NCI-H446 treated with DMSO at 0.1 percent for 48 hours (cell line): ENCODE measurements at places on chromosomes 1 and 21.

- no peak for DNase-seq
Observed at GRCh38 chr1:57167997-57168396, 202.2 kb upstream of the C8B start.

DNA sequence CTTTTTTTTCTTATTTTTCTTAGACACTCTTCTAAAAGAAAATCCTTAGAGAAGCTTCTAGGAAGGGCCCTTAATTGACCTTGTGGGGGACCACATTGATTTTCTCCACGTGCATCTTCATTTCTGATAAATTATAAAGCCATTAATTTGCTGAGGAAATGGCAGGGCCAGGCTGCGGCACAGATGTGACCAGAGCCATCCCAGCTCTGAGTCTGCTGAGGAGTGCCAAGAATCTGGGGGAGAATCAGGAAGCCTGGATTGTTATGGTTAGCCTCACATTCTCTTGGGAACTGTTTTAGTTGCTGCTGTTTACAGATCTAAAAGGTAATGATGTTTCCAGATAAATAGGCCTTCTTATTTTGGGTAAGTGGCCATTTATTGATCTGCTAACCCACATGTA is 16.2 kb downstream of the PROX1 start:
- DNase-seq: peak; percentile 89

DNA sequence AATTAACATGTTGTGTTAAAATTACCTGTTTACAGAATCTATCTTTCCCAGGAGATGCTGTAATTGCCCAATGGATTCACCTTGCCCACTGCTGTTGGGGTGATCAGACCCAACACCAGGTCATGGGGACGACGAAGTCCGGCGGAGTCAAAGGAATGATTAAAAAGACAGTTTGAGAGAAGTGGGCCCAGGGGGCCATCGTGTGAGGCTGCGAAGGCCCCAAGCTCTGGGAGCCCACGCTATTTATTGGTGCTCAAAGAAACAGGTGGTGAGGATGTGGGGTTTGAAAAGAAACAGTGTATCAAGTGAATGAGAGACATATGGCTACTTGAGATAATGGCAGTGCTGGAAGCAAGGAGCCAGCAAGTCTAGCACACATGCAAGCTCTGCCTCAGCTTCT is 16.3 kb upstream of the L1TD1 start:
- DNase-seq: no peak

DNA sequence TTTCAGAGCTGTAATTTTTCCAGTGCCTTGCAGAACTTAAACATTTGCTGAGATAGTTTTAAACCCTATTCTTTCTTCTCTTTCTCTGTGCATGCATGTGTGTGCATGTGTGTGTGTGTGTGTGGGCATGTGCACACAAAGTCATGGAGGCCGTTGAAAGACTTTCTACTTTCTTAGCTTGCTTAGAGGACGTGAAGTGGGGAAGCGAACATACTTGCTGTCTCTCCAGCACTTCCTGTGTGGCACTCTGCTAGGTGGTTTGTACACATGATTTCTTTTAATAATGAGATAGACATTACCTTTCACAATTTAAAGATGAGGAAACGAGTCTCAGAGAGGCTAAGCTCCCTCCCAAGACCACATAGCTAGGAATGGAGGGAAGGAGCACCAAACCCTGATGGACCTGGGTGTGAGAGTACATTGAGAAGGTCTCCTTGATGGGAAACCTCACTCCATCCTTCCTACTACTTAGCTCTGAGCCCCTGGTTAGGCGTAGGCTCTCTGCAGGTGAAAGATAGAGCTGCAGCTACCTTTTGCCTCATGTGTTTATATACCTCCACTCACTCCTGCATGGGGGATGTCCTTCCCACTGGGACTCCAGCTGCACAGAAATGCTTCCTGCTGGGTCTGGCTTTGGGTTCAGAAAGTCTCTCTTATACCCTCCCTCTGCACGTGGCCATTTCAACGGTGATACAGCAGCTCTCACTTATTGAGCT is 101.9 kb upstream of the USP24 start:
- no peak for DNase-seq

DNA sequence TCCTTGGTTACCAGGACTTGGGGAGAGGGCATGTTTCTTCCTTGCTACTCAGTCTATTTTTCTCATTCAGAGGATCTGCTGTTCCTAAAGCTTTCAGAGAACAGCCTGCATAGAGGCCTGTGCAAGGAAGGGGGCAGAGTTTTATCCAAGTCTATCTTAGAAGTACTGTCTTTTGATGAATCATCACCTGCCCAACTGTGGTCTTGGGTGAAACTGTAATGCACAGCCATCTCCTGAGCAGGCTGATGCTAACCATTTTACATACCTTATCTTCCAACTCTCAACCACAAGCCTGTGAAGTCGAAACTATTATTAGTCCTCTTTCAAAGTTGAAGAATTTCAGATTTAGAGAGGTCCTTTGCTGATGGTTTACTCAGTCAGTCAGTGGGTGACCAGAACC is 368.0 kb downstream of the HHAT start:
- DNase-seq: no peak

- no peak for DNase-seq
Observed at GRCh38 chr1:44244986-44245385, 31.7 kb downstream of the DMAP1 start.

GRCh38 chr1:22117851-22118250 is 25.0 kb downstream of the WNT4 start:
- DNase-seq: no peak

- peak; percentile 32 for DNase-seq
Observed at GRCh38 chr1:54355931-54356679, 50.1 kb downstream of the SSBP3 start.

GRCh38 chr1:186849826-186850225 is 21.1 kb downstream of the PLA2G4A start:
- no peak for DNase-seq

GRCh38 chr1:65605621-65606020 is 185.2 kb downstream of the LEPR start:
- DNase-seq: no peak

DNA sequence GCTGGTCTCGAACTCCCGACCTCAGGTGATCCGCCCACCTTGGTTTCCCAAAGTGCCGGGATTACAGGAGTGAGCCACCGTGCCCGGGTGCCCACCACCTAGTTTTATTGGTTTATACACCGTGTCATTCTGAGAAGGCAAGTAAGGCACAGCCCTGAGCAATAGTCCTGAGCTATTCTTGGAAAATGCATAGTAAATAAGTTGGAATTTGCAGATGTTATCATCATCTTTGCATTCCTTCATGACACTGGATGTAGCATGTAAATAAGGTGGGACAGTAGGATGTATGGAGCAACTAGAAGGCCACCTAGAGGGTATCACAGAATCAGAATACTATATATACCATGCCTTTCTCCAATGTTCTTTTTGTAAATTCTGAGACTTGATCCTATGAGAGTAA is 11.0 kb downstream of the TOR1AIP2 start:
- no peak for DNase-seq

GRCh38 chr1:225921734-225922709 is 2.0 kb downstream of the PYCR2 start:
- peak; percentile 26 for DNase-seq

- DNase-seq: no peak
Observed at GRCh38 chr1:19800076-19800804, 524 bp upstream of the TMCO4 start.

GRCh38 chr1:32972814-32973428 is 8.3 kb upstream of the RNF19B start:
- peak; percentile 31 for DNase-seq

- DNase-seq: no peak
Observed at GRCh38 chr1:156515956-156516355, 15.4 kb upstream of the MEF2D start.

DNA sequence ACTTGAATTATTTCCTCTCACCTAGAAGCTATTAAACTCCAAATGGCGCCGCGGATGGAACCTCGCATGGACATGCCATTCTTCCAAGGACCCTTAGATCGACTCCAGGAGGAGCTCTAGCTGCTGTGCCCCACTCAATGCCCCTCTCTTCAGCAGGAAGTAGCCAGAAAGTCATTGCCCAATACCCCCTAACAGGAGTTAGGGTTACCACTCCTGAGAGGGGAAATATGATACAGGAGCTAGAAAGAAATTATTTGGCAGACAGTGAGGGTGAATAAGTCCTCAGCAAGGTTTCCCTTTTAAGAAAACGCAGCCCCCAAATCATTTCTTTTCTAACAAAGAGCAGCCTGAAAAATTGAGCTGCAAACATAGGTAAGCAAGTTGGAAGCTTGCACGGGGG is 28.6 kb downstream of the TFB2M start:
- no peak for DNase-seq

GRCh38 chr21:44454747-44455523 is at the start of gene LRRC3:
TSS of gene LRRC3 (plus strand) at chr21:44455510. CDS start at chr21:44456645, 1,135 bp downstream.
- DNase-seq: no peak

DNA sequence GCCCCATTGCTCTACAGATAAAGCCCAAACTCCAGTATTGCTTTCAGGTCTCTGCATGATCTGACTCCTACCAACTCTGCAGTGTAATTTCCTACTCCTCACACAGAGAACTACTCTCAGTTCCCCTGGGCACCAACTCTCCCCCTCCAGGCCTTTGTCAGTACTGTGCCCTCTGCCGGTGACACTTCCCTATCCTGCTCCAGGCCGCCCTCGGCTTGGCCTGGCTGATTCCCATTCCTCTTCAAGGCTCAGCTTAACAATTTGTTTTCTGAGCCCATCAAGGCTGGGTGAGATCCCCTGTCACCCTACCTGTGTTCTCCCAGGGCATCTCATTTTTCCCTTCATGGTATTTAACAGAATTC is 2.6 kb downstream of the SLAMF8 start:
- DNase-seq: no peak

DNA sequence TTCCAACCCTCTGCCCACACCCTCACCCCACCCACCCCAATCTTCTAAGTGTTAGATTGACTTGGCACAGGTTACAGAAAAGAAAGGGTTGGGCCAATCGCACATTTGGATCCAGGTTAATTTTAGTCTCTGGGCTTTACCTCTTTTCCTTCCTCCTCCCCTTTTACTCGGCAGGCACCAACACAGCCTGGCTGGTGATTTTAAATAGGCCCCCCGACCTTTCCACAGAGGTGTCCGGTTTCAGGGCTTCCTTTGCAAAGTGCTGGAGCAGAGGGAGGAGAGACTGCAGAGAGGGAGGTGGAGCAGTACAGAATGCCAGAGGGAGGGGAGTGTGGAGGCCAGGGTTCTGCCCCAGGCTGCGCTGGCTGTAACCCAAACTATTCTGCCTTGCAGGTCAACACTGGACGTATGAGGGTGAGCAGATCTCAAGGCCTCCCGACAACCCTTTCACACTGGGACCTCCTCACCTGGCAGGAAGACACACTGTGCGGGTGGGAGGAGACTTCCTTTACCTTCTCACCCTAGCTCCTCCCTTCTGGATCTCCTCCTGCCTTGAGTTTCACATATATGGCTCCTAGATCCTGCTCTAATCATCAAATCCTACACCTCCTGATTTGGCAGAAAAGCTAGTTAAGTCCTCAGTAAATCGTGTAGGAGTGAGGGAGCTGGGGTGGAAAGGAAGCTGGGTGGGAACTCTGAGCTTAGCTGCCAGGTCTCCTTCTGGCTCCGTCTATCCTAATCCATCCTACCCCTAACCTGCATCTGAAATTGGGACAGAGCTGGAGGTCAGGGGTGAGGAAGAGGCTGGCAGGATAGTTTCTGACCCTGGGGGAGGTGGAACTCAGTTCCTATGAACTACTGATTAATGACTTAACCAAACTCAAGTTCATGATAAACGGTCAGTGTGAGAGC is 2.4 kb downstream of the CA14 start:
- no peak for DNase-seq

DNA sequence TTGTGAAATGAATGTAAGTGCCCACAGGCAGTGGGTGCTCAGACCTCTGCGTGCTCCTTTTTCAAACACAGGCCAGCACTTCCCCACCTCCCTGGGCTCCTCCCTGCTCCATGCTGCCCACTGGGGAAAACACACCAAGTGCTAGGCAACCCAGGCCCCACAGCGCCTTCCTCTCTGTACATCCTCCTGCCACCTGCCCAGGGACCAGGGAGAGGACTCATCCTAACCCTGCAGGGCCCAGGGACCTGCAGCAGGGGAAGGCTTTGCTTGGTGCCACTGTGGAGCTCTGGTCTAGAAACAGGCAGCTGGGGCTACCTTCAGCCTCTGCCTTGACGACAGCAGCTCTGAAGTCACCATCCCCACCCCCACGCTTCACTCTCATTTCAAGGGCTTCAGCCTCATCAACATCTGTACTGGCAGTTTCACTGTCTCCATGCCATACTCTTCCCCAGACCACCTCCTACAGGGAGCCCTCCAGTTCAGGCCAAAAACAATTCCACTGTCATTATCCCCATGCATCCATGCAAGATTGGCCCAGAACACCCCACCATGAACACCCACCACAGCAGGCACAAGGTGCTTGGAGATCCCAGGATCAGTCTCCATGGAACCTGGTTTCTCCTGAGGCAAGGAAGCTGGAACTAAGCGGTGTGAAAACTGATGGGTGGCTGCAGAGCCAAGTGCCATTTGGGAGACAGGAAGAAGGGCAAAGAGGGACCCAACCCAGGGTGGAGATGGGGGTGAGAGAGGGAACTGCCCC is 1.1 kb downstream of the IGSF8 start:
- no peak for DNase-seq

DNA sequence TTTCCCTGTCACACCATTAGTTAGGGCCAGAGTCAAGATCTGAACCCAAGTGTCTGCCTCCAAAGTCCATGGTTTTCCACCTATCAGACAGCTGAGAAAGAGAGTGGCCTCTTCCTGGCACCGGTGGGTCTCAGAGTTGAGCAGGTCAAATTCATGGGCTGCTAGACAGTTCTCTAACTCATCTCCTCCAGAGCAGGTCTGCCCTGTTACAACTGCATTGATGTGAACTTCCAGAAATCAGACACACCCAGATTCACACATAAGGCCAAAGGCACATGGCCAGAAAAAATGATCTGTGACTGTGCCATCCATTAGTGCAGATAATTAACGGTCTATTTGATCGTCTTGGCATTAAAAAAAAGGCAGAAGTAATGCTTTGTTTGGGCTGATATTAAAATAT is 17.5 kb downstream of the SMIM12 start:
- no peak for DNase-seq

- peak; percentile 90 for DNase-seq
Observed at GRCh38 chr1:170698301-170699275, 34.7 kb downstream of the PRRX1 start.

- no peak for DNase-seq
Observed at GRCh38 chr21:44938772-44939531, 877 bp upstream of the SLX9 start.

DNA sequence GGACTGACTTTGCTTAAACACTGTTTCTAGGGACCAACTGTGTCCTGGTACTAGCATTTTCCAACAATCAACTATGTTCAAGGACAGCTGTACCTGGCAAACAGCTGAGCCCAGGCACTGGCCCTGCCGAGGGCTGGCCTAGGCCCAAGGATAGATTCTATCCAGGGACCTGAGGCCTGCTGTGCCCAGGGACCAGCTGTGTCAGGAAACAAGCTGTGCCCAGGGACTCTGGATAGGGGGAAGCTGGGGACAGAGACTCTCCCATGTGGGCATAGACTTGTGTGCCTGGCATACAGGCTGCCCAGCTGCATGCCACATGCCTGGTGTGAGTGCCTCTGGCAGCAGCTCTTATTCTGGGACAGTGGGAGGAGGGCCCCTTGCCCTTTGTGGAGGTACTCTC is 38.1 kb upstream of the POU3F1 start:
- peak; percentile 32 for DNase-seq

GRCh38 chr1:7940034-7940433 is 605 bp downstream of the TNFRSF9 start:
- no peak for DNase-seq
